ENCODE measurements at places on chromosomes 7 and 10.

GRCh38 chr7:155032978-155033377, 30.1 kb upstream of the PAXIP1 start:
- DNase-seq, result no peak

- no peak for DNase-seq
Observed at GRCh38 chr10:78320506-78320905, 286.8 kb downstream of the RPS24 start.

- DNase-seq, result no peak
Observed at GRCh38 chr7:32761451-32762205, 129.9 kb downstream of the KBTBD2 start.

- DNase-seq, result no peak
Observed at GRCh38 chr10:89438525-89438924, 24.2 kb downstream of the IFIT5 start.

DNA sequence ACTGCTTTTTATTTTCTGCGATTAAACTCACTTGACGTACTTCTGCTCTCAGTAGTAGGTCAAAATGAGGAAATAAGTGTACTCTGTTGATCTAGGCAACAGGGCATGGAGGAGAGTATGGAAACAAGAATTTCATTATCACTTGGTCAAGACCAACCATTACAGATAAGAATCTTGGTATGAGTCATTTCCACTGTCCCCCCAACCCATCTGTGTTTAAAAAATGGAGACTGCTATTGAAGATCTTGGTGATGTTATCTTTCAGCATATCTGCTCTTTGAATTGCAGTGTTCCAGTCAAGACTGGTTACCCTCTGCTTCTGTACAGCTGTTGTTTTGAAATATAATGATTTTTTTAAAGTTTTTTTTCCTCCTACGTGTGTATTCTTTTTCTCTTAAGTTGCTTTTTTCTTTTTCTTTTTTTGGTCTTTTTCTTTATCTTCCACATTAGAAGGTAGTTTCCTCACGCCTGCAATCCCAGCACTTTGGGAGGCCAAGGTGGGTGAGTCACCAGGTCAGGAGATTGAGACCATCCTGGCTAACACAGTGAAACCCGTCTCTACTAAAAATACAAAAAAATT, 11.7 kb downstream of the STAM start:
- no peak for DNase-seq

DNA sequence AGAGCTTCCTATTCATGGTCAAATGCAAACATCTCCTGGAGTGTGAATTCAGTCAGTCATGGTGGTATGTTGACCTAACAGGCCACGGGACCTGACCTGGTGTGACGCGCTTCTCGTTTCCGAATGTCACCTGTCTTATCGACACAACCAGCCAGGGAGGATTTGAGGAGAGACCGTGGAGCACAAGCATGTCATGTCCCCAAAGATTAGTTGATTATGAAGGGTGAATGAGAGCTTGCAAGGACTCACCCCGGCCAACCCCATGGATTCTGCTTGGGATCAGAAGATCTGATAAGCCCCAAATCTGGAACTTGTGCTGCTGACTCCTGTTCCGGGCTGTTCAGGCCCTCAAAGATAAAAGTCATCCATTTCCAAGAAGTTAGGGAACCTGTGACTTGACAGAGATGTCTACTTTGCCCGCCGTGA, 10.5 kb downstream of the ADRA2A start:
- DNase-seq, result no peak

DNA sequence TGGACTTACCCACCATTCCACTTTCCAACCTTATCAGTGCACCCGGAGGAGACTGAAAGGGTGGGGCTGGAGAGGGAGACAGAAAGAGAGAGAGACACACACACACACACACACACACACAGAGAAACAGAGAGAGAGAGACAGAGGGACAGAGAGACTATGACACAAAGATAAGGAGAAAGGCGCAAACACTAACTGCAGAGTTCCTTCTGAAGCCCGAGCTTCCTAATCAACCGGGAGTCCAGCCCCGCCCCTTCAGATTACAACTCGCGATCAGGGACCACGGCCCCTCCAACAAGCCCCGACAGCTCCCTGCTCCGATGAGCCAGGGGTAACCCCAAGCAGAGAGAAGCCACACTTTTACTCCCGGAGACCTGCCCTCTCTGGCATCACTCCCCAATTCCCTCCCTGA, 499 bp downstream of the GAL3ST4 start:
- DNase-seq, result no peak

DNA sequence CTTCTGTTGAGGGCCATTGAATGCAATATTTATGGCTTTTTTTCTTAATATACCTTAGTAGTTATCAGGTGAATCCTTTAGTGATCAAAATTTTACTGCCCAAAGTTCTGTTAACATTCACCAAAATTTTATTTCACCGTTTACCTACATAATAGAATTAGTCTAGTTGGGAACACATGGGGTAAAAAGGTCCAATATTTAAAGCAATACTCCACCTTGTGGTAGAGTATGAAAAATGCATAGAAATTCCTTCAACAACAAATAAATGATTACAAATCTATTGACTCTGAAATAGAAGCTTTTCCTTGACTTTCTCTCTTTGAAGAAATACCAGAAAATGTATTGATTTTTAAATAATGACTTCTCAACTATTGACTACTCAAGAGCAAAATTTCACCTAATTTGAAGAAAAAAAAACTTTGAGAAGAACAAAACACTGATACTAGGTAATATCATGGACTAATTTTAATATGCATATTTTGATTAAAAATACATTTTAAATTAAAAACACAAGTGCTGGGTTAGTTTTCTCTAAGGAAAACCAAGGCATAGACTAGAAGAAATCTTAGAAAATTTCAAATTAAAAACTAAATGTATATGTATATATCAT, 43.3 kb downstream of the POLR1F start:
- no peak for DNase-seq

DNA sequence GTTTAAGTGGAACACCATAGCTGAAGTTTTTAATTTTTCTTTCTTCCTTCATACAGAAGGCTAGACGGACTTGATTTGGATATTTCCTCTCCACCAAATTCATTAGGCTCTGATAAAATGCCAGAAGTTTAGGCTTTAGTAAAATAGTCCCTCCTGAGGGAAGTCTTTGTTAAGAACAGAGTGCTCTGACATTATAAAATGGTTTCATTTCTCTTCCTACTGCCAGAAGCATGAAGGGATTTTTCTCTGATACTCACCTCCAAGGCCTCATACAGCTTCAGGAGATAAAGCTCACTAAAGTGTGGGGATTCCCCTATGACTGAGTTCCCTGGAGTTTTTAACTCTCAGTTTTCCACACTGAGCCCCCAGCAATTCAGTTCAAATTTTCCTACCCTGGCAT, 1489.6 kb downstream of the REEP3 start:
- DNase-seq, result no peak

DNA sequence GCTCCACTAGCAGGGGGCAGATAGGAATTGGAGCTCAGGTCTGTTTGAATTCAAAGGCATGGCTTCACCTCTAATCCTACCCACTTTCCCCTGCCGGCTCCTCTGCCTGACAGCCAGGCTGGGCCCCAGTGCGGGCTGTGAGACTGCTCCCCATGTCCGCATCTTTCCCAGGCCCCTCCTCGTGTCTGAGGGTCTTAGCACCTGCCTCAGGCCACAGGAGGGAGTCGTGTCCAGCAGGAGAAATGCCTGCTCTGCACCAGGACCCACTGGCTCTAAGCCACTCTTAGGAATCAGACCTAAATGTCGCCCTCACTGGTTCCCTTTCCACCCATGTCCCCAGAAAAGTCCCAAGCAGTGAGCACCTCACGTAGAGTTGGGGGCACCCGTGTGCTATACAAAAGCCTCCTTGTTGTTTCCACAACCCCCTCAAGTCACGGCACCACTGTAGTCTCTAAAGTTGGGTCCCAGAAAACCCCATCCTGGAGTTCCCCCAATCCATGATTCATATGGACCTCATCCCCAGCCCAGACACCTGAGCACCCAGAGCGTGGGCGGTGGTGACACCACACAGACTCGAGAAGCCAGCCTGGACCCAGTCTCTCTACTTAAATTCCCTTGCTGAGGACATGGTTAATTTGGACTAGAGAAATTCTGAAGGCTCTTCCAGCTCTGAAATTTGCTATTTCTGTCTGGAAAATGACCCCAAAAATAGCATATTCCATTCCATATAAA, 466.4 kb upstream of the ZMIZ1 start:
- DNase-seq, result no peak

- DNase-seq, result no peak
Observed at GRCh38 chr10:7100032-7100702, 310.7 kb downstream of the SFMBT2 start.

GRCh38 chr10:112792487-112793201, 157.4 kb upstream of the TCF7L2 start:
- no peak for DNase-seq

- no peak for DNase-seq
Observed at GRCh38 chr7:24767878-24768569, 10.8 kb upstream of the GSDME start.

DNA sequence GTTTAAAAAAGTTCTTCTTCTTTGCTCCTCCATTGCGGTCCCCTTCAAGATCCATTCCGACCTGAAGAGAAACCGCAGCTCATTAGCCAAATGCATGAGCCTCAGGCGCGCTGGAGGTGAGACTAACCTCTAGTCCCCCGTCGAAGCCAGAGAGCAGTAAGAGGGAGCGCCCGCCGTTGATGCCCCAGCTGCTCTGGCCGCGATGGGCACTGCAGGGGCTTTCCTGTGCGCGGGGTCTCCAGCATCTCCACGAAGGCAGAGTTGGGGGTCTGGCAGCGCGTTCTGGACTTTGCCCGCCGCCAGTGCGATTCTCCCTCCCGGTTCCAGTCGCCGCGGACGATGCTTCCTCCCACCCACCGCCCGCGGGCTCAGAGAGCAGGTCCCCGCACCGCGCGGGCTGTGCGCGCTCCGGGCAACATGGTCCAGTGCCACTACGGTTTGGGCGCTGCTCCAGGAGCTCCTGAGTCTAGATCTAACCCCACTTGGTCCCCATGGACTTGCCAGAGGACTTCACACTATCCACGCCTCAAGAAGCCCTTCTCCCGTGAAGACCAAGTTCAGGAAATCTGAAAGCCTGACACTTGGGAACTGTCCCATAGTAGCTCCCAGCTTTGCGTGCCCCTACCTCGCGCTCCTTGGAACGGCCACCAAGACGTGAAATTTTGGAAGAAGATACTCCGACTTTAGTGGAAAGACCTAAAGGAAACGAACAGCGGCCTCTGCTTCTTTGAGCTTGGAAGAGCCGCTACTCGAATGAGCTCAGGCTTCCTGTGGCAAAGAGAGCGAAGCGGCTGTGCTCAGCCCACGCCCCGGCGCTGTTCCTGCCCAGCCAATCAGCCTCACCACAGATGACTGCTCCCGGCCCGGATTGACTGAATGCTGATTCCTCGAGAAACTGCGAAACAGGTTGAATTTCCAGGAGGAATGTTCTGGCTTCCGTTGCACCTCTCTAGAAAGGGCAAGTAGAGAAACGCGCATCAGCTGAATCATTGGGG, at the start of gene ABCB1:
Gene ABCB1, minus strand, starts transcription at position 755 of the 995 bp plus-strand sequence. Its CDS starts 700 bp downstream, at position 55.
- DNase-seq, result no peak

GRCh38 chr10:5370493-5371352, 6.0 kb downstream of the UCN3 start:
- no peak for DNase-seq

DNA sequence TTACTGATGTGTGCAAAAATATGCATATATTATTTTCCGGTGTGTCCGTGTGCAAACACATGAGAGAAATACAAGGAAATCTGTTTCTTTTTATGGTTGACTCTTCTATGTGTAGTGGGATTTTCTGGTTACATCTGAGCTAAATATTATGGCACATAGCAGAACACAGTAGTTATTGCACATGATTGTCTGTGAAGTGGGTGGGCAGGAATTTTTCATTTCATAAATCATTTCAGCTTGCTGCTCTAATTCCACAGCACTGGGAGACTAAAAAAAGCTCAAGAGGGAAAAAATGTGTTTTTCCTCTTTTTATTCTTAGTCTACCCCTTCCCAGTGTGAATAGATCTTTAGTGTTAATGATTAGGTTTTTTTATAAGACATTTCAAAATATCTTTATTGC, 197.9 kb downstream of the MBL2 start:
- DNase-seq, result no peak

DNA sequence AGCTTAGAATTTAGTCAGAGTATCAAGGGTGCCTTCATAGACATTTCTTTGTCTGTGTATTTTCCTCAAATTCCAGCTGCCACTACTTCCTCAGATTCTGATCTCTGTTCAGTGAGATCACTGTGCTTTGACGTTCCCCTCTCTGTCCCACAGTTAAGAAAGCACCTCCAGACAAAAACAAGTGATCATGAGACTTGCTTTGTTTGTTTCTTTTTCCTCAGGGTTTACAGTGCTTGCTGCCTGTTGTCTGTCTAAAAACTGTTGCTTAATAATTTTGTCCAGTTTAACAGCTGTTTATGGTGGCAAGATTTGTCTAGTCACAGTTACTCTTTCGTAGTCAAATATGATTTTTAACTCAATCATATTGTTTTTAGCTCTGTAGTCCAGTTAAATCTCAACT, 29.1 kb downstream of the TRUB1 start:
- DNase-seq, result peak; percentile 28

GRCh38 chr10:6173203-6173602, 29.5 kb upstream of the PFKFB3 start:
- no peak for DNase-seq

- no peak for DNase-seq
Observed at GRCh38 chr10:6788731-6789130, 208.7 kb upstream of the PRKCQ start.

DNA sequence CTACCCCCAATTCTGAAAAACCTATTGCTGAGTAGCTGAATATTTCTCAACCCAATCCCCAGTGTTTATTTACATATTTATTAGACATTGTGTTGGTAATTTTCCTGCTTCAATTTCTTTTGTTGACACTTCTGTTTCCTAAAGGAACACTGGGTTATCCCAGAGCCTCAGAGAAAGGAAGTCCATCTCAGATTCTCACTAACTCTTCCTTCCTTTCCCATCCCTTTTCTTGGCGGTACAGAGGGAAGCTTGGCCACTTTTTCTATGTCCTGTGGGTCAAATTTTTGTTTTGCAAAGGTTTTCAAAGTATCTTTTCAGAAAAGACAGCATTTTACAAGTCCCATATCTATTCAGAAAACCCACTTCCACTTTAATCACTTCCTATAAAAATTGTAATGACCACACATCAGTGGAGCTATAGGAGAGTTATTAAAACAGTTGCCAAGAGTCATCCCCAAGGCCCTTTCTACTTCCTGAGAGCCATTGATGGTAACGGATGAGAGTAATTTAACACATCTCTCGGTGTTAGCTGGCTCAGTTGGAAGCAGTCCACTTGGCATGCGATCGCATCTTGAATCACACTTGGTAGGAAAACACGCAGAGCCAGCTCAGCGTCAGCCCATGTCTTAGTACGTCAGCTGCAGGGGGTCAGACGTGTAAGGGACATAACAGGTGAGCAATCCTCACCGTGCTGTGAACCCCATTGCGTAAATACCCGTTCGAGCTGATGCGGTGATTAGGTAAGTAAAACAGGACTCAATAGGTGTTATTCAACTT, 231.1 kb upstream of the ADARB2 start:
- no peak for DNase-seq

DNA sequence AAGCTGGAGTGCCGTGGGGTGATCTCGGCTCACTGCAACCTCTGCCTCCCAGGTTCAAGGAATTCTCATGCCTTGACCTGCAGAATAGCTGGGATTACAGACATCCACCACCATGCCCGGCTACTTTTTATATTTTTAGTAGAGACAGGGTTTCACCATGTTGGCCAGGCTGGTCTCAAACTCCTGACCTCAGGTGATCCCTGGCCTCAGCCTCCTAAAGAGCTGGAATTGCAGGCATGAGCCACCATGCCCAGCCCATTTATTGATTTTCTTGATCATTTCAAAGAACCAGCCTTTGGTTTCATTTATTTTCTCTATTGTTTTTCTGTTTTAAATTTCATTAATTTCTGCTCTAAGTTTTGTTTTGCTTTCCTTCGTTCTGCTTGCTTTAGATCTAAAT, 50.3 kb downstream of the GUSB start:
- no peak for DNase-seq

- no peak for DNase-seq
Observed at GRCh38 chr7:106767078-106767477, 98.0 kb upstream of the PIK3CG start.
